ENCODE measurements at places on chromosomes 4 and X.

GRCh38 chrX:9569876-9570301 is 105.0 kb downstream of the TBL1X start:
- no peaks in the 10 kb centered on the region for H3K27me3 ChIP-seq
- H3K4me3 ChIP-seq: no peak overlapping the region
- H3K4me1 ChIP-seq: peaks cover 41% of the 10 kb centered on the region
- H3K27ac ChIP-seq: no peak overlapping the region
- peaks cover 6% of the 10 kb centered on the region for H3K36me3 ChIP-seq

DNA sequence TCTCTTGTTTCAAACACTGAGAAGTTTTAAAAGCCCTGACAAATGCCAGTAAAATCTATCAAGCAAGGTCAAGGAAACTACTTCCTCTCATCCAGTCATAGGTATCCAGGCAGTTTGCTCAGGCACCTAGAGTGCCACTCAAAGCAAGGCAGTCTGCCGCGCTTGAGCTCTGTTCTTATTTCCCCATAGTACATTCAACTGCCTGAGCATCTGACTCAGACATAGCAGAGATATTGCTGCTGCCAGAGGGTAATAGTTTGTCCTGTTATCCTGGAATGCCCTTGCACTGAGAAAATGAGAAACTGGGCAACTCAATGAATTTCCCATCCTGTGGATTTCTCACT is 16.1 kb upstream of the ATP8A1 start:
- peak overlapping the region; percentile 69 for H3K4me3 ChIP-seq
- H3K27ac ChIP-seq: peak overlapping the region; percentile 95
- no peaks in the 10 kb centered on the region for H3K27me3 ChIP-seq
- H3K36me3 ChIP-seq: peaks cover 5% of the 10 kb centered on the region
- peaks cover 80% of the 10 kb centered on the region for H3K4me1 ChIP-seq

DNA sequence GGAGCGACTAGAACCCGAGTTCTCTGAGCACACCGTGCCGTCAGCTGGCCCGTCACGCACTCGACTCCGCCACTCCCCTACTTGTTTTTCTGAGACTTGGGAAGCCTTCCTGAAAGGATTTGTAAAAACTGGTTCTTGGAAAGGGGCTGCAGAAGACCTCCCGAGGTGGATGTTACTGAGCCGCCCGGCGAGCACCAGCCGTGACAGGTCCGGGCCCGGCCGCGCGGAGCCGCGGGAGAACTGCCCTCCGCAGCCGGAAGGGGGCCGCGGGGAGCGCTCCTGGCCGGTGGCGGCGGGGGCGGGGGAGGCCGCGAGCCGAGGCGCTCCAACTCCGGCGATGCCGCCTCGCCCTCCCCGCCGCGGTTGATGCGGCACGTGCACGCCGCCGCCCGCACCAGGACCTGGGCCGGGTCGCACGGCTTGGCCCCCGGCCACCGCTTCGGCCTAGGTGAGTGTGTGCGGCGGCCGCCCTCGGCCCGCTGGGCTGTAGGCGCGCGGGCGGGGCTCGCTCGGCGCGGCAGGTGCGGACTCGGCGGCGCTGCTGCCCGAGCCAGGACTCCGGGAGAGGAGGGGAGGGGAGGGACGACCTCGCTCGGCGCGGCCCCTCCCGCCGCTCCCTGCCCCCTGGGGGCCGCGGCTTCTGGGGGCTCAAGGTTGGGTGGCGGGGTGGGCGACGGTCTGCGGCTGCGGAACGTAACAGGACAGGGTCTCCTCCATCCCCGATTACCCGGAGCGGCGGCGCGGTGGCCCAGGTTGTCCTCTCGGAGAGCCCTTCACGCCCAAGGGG is 1.7 kb downstream of the SPRY1 start:
- H3K36me3 ChIP-seq: peaks cover 60% of the 10 kb centered on the region
- DNase-seq: peak; percentile 74
- peaks cover 43% of the 10 kb centered on the region for H3K4me1 ChIP-seq
- H3K27ac ChIP-seq: peak overlapping the region; percentile 97
- no peaks in the 10 kb centered on the region for H3K27me3 ChIP-seq

DNA sequence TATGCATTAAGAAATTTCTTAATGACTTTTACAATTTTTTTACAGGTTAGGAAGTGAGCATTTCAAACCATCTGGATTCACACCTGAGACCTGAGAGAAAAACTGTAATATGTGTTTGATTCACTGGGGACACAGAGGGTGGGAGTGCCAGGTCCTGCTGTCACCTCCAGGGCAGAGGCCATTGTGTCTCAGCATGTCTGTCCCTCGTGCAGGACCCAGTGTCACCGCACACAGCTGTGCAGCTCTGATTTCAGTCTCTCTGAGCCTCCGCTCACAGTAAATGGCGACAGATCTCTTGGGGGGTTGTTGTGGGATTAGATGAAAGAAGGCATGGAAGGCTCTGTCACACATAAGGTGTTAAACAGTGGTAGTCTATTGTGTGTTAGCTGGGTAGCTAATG is 23.0 kb upstream of the CLDN24 start:
- peaks cover 19% of the 10 kb centered on the region for H3K4me1 ChIP-seq
- H3K4me3 ChIP-seq: no peak overlapping the region
- H3K27ac ChIP-seq: no peak overlapping the region
- H3K27me3 ChIP-seq: peaks cover 25% of the 10 kb centered on the region

DNA sequence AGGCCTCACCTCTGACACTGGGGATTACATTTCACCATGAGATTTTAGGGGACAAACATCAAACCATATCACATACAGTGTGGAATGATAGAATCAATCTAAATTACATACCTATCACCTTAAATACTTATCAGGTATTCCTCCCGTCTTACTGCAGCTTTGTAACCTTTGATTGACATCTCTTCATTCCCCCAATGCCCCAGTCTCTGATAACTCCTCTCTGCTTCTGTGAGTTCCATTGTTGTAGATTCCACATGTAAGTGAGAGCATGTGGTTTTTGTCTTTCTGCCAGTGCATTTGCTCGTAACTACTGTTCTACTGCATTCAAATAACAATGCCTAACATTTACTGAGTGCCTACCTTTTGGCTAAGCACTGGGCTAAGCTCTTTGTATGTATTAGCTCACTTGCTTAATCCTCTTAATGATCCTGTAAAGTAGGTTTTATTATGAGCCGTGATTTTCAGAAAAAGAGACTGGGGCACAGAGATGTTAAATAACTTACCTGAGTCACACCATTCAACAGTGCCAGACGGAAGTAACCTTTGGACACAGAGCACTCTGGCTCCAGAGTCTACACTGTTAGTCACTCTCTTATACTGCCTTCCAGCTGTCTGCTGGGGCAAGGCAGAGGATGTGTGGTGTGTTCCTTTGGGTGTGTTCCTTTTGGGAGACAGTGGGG is 63.7 kb upstream of the ESX1 start:
- no peak overlapping the region for H3K4me3 ChIP-seq
- DNase-seq: no peak
- H3K27ac ChIP-seq: no peak overlapping the region
- no peaks in the 10 kb centered on the region for H3K27me3 ChIP-seq
- no peaks in the 10 kb centered on the region for H3K4me1 ChIP-seq

DNA sequence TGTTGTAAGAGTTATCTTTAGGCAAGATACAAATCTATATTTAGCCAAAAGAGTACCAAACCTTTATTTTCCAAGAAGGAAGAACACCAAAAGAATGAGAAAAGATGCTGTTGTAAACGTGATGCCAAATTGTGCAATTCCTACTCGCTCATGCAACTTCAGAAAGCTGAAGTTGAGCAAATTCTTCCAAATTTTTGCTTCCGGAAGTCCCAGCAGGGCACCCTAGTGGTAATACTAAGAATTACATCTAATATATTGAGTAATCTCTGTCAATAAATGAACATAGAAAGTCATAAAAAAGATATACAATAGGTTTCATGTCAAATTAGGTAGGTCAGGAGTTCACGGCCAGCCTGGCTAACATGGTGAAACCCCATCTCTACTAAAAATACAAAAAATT is 36.0 kb upstream of the SMARCAD1 start:
- no peak overlapping the region for H3K27ac ChIP-seq
- no peak for DNase-seq
- no peaks in the 10 kb centered on the region for H3K36me3 ChIP-seq
- H3K27me3 ChIP-seq: peaks cover 9% of the 10 kb centered on the region
- H3K4me1 ChIP-seq: no peaks in the 10 kb centered on the region
- H3K4me3 ChIP-seq: no peak overlapping the region

GRCh38 chr4:26302031-26302899 is 18.5 kb upstream of the RBPJ start:
- no peak overlapping the region for H3K27ac ChIP-seq
- no peak for DNase-seq
- H3K4me3 ChIP-seq: no peak overlapping the region
- H3K27me3 ChIP-seq: no peaks in the 10 kb centered on the region
- no peaks in the 10 kb centered on the region for H3K36me3 ChIP-seq
- peaks cover 43% of the 10 kb centered on the region for H3K4me1 ChIP-seq
